ENCODE measurements at places on chromosomes 2 and 18.
A peak's percentile ranks its signal among the peaks of the same experiment; 100 is the strongest.

GRCh38 chr18:904218-905090 is at the start of gene ADCYAP1:
ADCYAP1 (plus strand) TSS chr18:904871; CDS start chr18:905387, 516 bp downstream.
- peak; percentile 97 for DNase-seq

- no peak for DNase-seq
These were observed 2.5 kb upstream of the ICOS start for GRCh38 chr2:203934041-203934492.

DNA sequence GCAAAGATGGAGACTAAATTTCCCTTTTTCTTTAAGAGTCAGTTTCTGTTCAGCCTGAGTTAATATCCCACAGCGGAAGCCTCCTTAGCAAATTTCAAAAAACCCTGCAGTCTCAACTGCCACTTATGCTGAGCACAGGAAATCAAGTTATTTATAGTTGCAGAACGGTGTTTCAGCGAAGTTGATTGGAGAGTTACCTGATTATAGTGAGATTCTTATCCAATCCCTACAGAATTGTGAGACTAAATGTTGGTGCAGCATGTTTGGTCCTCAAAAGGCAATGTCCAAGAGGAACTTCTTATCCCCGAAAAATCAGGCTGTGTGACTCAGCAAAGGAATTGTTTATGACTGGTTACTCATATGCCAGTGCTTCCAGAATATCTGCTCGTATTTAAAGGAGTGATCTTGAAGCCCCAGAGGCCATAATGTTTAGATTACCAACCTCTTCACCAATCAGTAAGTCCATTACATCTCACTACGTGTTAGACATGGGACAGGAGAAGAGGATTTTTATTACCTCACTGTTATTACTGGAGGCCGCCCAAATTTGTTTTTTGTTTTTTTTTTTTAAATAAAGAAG is 67.9 kb downstream of the LRRFIP1 start:
- DNase-seq = no peak

DNA sequence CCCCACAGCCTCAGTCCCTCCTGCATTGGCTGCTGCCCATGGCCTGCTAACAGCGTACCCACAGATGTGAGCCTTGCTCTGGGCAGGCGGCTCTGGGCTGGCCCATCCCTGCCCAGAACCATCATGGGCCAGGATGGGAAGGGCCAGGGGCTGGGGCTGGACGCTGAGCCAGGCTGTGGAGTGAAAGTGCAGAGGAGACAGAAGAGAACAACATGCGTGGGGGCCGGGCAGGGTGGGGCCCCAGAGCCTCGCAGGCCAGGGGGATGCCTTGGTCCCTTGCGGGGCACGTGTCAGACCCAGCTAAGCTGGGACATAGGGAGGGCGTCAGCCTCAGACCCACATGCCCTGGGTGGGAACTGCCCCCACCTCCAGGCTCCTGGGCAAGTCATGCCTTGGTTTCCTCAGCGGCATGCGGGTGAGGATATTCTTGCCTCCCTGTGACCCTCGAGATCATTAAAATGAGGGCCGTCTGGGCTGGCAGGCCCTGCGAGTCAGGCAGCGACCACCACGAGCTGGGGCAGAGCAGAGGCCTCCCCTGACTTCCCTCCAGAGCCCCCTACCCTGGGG is 27.3 kb downstream of the GPC1 start:
- no peak for DNase-seq

- peak; percentile 62 for DNase-seq
These were observed at the start of gene B4GALT6 for GRCh38 chr18:31684279-31685096. B4GALT6 (minus strand) TSS chr18:31684581; CDS start chr18:31684426, 155 bp downstream.

DNA sequence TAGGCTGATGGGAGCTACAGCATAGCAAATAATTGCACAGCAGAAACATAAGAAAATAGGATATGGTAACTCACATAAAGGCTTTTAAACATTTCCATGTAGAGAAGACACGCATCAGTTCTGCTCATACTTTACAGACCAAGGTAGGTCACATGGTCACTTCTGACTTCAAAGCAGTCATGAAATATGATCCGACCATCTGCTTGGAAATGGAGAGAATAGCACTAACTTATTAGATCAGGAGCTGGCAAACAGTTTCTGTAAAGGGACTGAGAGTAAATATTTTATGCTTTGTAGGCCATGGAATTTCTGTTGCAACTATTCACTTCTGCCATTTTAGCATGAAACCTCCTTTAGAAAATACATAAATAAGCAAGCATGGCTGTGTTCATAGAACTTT is 936.6 kb upstream of the FANCL start:
- peak; percentile 96 for DNase-seq

DNA sequence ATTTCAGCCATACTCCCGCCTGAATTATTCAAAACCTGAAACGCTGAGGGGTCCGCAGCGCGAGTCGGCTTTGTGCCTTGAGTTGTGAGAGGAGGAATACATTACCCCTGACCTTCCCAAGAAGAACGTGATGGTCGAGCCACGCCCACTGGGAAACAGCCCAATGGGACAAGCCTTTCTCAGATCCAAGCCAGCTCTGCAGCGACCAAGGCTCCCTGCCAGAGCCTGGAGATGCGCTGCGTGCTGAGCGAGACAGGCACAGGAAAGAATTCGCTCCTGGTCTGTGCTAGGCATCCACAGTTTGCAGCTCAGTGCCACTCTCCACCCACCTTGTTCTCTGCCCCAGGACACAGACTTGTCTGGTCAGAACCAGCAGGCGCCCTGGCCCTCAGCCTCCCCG is 74.1 kb upstream of the GLI2 start:
- DNase-seq = no peak

DNA sequence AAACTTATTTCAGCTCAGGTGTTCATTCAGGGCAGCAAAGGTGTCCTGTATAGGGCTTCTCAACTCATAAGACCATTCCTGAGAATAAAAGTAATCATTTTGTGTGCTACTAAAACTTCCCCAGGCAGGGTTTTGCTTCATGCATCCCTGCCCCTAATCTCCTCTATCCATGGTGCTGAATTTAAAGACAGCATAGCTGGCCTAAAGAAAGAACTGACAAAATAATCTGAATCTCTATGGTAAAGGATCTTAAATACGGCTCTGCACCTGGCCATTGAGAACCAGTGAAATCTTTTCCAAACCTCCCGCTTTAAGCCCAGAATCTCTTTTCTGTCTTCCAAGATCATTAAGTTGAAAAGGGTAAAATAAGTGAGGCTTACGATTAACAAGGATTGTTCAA is 292.1 kb upstream of the KLHL29 start:
- peak; percentile 5 for DNase-seq
